ENCODE measurements at places on chromosomes 12 and 14.

DNA sequence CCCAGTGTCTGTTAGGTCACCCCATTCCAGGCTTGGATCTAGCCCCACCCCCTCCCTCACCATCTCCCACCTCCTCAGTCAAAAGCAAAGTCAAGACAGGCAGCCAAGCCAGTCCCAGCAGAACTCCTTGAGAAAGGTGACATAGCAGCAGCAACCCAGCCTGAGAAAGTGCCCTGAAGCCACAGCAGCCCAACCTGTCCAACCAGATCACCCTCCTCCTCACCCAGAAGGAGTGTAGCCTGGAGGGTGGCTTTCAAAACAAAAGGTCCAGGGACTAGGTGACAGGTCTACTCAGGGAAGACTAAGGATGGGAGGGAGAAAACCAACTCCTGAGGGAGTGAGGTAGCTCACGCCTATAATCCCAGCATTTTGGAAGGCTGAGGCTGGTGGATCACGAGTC lies 5.2 kb downstream of the RAB15 start:
- no peak for DNase-seq

- no peak for DNase-seq
Measured at GRCh38 chr12:66929121-66929520, 250.2 kb upstream of the GRIP1 start.

GRCh38 chr14:94864387-94865195 lies 94.7 kb upstream of the GSC start:
- DNase-seq, result no peak

DNA sequence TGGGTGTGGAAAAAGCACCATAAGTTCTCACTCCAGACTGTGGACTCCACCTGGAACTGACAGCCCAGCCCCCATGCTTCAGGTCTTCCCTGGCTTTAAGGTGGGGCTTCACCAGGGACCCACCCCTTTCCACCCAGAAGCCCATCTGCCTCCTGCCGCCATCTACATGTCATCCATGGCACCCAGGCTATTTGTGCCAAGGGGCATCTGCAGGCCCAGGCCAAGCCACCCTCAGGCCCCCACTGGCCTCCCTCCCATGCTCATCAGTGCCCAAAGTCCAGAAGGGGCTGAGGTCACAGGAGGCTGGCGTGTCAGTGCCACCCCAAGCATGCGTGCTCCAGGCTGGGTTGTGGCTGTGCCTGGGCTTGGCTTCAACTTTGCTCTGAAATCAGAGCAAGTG lies 212.2 kb upstream of the DIO3 start:
- no peak for DNase-seq

DNA sequence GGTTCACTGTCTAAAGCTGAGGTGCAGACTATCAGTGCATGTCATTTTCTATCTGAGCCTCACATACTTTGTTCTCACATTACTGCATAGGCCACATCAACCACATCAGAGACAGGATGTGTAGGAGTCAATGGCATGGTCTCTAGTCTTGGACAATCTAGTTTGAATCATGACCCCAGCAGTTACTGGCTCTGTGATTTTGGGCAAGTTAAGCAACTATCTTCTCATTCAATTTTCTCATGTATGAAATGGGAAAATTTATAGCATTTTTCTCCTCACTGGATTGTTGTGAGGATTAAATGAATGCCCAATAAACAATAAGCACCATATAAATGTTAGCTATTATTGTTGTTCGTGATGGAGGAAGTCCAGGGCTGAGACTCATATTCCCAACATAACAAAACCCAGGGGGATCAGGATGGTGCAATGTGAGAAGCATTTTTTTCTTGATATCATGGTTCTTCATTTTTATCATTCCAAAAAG lies 432.6 kb downstream of the LRIG3 start:
- DNase-seq, result no peak

All from C1 segment of cervical spinal cord (tissue), 14 donors.